ENCODE measurements at places on chromosomes 3 and 15.

- no peak for DNase-seq
Observed at GRCh38 chr3:127074900-127075360, 92.0 kb downstream of the PLXNA1 start.

DNA sequence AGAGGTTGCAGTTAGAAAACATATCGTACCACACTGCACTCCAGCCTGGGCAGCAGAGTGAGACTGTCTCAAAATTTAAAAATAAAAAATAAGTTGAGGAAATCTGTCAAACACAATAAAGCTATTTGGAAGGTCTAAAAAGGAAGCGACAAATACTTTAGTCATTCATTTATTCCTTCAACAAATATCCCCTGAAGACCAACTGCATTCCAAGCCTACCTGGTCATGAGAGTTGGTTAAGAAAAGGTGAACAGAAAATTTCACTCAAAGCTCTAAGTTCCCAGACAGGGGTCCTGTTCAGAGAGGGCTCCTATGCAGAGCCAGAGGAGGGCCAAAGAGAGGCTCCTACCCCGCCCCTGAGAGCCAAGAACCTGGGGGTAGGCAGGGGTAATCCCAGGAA is 15.4 kb upstream of the PRKAR2A start:
- DNase-seq: no peak

DNA sequence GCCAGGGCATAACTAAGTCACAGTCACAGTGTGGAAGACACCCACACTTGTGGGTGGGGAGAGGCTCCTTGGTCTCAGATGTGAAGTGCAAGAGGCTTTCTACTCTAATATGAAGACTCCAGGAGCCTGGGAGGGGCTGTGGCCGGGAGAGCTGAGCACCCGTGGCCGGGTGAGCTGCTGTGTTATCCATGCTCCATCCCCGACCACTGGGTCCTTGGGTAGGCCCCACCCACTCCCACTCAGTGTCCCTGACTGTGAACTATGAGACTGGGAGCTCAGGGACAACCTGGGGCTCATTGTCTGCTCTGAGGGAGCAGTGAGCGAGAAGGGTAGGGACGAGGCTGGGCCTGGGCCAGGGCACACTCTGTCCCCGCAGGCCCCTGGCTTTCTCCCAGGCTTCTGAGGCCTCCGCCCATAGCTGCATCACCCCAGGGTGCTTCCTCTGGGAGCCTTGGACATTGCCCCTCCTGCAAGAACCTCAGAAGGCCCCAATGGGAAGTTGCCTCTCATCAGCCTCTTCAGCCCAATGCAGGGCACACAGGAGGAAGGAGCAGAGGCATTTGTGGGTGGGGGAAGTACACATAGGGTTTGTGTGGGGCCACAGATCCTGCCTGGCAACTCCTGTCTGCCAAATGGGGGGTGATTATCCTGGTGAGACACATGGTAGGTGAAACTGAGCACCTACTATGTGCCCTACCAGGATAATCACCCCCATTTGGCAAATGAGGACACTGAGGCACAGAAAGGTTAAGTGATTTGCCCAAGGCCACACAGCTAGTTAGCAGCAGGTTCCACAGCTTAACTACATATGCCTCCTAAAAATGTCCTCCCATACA is 2.4 kb downstream of the ANPEP start:
- no peak for DNase-seq

GRCh38 chr15:101018450-101018849 is 99.3 kb downstream of the LRRK1 start:
- no peak for DNase-seq

- DNase-seq: no peak
Observed at GRCh38 chr3:108103886-108104797, 13.3 kb upstream of the CD47 start.

GRCh38 chr3:58167431-58168351 is 43.1 kb downstream of the DNASE1L3 start:
- DNase-seq: no peak

GRCh38 chr3:191393146-191393545 is 62.8 kb upstream of the UTS2B start:
- DNase-seq: no peak

DNA sequence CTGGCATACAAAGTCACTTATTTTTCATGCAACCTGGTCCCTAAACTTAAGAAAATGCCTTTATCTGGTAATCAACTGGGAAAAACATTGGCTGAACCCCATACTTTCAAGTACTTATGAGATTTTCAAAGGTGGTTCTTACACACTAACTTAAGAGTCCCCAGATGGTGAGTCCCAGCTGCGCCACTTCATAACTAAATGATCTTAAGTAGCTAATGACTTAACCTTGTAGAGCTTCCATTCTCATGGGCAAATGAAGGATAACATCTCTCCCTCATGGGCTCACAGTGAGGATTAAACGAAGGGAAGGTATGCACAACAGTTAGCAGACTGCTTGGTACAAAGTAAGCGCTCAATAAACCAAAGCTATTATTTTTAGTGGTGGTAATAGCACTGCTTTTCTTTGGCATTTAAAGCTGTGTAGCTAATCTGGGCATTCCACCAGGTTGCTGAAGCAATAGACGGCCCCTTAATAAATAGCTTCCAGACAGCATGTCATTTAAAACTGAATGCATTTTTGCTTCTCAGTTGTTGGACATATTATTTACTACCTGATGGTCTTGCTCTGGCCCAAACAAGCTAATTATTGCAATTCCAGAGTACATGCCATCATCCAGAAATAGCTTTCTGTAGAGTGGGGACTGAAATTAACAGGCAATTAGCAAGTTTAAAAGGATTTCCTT is 55.4 kb downstream of the LIPC start:
- DNase-seq: no peak

DNA sequence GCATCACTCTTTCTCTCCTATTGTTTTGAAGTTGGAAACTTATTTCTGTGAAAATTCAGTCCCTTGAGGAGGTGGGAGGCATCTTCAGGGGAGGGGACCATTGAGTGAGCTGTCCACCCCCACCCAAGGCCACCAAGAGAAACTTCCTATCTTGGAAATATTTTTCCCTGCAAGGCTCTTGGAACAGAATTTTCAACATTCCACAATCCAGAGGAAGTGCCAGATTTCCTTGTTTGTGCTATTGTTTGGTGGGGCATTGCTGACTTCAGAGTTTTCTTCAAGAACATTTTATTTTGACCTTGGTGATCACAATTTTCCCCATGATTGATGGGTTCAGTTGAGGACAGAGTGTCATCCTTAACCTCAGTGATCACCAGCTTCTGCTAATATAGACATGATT is 12.0 kb downstream of the DNASE1L3 start:
- no peak for DNase-seq

DNA sequence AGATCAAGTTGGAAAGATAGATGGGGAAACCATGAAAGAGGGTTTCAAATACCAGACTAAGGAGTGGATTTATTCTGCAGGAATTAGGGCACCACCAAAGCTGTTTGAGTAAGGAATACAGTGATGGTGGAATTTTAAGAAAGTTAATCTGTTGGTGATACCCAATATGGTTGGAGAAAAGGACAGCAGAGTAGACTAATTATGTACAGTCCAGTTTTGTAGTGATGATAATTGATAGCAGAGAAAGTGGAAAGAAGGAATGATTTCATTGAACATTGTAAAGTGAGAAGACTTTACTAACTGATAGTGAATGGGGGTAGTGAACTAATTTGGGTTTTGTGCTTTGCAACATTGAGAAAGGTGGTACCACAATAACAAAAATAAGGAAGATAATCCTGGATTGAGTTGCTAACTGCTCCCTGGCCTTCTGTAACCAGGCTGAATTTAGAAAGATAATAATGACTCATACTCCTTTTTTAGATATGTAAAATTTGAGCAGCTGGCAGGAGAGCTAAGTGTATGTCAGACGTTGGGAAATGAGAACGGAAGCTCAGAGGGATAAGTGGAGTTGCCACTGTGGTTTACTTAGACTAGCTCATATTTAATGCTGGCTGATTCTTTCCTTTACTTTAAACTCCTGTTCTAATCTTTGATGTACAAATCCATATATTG is 16.9 kb downstream of the TCAIM start:
- DNase-seq: no peak

- no peak for DNase-seq
Observed at GRCh38 chr3:11167590-11167989, 13.3 kb downstream of the HRH1 start.

GRCh38 chr15:32829436-32829835 is 111.6 kb downstream of the GREM1 start:
- DNase-seq: no peak

DNA sequence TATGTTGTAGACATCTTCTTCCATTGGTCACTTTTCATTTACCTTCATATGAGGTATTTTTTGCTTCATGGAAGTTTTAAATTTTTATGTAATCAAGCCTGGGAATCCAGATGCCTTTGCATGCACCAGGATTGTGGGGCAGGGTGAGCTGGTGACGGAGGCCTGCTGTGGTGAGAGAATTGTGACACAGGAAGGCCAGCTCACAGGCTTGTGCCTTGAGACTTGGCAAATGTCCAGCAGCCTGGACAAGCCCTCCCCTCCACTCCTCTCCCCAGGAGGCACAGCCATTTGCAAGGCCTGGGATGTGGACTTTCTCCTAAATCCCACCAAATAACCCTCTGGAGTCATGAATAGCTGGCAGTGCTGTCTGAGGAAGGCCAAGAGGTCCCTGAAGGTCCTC is 67.4 kb downstream of the RHCG start:
- DNase-seq: no peak

- no peak for DNase-seq
Observed at GRCh38 chr3:47293822-47294221, 11.1 kb downstream of the KLHL18 start.

- DNase-seq: no peak
Observed at GRCh38 chr3:140351466-140351865, 326.4 kb upstream of the TRIM42 start.

GRCh38 chr15:25333049-25333448 is 105.8 kb downstream of the UBE3A start:
- no peak for DNase-seq

DNA sequence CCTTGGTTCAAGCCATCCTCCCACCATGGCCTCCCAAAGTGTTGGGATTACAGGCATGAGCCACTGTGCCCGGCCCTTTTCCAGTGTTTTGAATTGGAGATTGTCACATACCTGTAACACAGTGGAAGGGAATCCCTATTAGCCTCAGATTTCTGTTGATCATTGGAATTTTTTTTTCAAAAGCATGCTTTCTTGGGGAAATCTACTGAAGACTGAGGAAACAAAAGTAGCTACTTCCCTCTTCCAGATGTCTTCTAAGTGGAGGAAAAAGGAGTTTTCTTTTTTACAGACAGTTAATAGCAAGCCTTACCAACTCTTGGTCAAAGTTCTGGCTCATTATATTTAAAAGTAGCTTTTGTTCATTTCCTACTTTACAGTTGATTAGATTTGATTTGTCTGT is 33.7 kb downstream of the CHD2 start:
- no peak for DNase-seq

DNA sequence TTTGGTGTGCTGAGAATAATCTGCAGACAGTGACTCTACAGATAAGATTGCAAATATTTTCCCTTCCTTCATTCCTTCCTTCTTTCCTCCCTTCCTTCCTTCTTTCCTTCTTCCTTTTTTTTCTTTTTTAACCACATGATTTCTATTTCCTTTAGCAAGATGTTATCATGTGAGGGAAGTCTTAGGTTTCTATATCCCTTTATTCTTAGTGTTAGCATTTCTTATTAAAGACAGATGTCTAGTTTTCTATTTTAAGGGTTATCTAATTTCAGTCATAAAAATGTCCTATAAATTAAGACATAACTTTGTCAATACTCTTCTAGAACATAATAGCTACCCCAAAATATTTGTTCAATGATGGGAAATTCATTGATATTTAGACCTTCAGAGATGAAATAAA is 470.9 kb downstream of the LPP start:
- DNase-seq: no peak

DNA sequence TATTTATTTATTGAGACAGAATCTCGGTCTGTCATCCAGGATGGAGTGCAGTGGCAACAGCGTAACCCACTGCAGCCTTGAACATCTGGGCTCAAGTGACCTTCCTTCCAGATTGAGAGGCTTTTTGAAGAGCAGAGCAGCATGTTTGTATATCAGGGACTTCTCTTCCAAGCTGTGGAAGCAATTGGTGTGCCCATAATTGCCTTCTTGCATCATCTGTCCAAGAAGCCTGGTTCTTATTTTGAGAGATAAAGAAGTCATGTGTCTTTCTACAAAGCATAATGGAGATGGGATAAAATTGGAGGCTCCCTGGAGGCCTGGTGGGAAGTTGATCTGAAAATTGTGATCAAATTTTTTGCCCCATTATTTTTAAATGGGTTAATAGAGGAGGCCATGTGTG is 183.8 kb upstream of the MCTP2 start:
- no peak for DNase-seq

All from CD8-positive, alpha-beta T cell (primary cell).